Stimulated activated CD8-positive, alpha-beta memory T cell treated with anti-CD3 and anti-CD28 coated beads, Interleukin-15, amount 100 ng/mL, for 48 hours (primary cell): ENCODE measurements at places on chromosomes 6 and 20.

GRCh38 chr20:36471885-36472636 lies 69.3 kb upstream of the MYL9 start:
- no peak for DNase-seq

GRCh38 chr6:38068854-38069590 lies 249.5 kb downstream of the ZFAND3 start:
- DNase-seq = no peak

GRCh38 chr6:127576874-127577273 lies at the start of gene C6orf58:
TSS of gene C6orf58 (plus strand) at chr6:127577174. CDS start at chr6:127577186, 12 bp downstream.
- DNase-seq = no peak

DNA sequence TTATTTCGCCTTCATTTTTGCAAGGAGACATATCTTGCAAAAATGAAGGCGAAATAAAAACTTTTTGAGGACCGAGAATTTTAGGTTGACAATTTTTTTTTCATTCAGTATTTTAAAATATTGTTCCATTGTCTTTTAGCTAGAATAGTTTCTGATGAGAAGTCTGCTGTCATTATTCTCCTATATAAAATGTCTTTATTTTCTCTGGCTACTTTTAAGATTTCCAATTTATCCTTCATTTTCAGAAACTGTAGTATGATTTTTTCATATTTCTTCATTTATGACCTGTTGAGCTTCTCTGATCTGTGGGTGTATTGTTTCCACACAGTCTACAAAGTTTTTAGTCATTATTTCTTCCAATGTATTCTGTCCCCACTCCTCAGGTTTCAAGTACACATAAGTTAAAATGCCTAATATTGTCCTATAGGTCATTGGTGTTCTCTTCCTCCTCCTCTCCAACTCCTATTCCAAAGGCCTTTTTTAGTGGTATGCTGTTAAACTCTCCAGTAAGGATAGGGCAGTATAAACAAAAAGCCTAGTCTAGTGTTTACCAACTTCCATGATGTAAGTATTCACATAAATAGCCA lies 15.7 kb downstream of the AHI1 start:
- no peak for DNase-seq

GRCh38 chr20:59633656-59634251 lies 29.4 kb downstream of the PHACTR3 start:
- no peak for DNase-seq
